ENCODE measurements at places on chromosomes 5 and 9.

- no peak for DNase-seq
Observed at GRCh38 chr5:12480487-12480886, 576.2 kb upstream of the CTNND2 start.

DNA sequence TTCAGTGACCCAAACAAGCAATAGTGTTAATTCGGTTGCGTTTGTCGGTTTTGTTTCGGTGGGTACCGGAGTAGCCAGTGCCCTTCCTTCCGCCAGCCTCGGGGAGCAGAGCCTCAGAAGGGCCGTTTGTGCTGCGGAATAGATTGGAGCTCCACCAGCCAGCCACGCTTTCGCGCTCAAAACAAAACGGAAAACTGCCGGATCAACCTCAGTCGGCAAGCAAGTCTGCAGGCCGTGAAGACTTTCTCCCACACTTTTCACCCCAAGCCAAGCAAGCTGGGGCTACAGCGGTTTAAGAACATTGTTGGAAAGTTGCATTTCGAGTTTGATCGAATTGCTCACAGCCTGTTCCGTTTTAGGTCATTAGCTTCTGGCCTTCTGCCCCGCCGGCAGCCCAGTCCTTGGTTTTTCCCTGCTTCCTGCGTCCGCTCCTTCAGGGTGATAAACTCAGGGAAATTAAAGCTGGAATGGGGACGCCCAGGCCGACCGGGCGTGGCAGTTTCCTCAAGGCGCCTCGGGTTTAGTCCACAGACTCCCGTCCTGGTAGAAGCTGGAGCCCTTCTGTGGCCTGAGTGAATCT, 803 bp upstream of the CCNO start:
- DNase-seq: no peak

DNA sequence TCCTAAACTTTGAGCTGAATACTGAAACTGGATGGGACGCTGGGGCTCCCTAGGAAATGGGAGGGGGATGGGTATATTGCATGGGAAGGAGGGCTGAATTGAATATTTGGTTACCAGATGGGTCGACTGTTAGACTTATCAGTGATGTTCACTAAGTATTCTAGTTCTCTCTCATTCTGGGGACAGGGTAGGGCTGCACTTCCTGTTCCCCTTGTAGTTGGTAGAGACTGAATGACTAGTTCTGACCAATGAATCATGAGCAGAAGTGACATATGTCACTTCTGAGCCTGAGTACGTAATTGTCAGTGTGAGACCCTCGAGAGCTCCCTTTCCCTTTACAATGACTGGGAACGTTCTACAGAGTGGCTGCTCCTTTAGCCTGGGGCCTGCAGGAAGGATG, 55.5 kb upstream of the DMRT1 start:
- peak; percentile 2 for DNase-seq

- DNase-seq: peak; percentile 27
Observed at GRCh38 chr5:170474489-170475274, 29.1 kb upstream of the KCNIP1 start.

GRCh38 chr5:1002271-1002546, 6.4 kb upstream of the NKD2 start:
- DNase-seq: no peak

- no peak for DNase-seq
Observed at GRCh38 chr9:88623698-88624097, 88.7 kb downstream of the NXNL2 start.

GRCh38 chr5:169091396-169091980, 209.5 kb downstream of the SLIT3 start:
- no peak for DNase-seq

DNA sequence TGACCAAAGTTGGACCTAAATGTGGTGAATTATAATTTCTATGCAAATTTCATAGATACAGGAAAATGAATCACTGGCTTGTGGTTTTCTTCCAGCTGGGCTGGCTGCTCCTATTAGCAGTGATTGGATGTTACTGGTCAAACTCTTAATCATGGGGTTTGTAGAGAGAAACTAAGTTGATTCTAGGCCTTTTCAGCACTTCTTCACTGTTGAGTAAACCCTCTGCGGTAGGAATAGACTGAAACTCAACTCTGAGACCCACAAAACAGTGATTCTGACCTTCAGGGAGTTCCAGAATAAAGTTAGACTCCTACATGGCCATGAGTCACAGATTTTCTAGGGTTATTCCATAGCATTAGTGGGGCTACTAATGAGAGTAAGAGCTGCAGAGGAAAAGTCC, 47.9 kb upstream of the FKTN start:
- peak; percentile 54 for DNase-seq

GRCh38 chr5:34719029-34719428, 62.9 kb downstream of the RAI14 start:
- DNase-seq: no peak

GRCh38 chr5:112156211-112156610, 262.9 kb downstream of the EPB41L4A start:
- no peak for DNase-seq

DNA sequence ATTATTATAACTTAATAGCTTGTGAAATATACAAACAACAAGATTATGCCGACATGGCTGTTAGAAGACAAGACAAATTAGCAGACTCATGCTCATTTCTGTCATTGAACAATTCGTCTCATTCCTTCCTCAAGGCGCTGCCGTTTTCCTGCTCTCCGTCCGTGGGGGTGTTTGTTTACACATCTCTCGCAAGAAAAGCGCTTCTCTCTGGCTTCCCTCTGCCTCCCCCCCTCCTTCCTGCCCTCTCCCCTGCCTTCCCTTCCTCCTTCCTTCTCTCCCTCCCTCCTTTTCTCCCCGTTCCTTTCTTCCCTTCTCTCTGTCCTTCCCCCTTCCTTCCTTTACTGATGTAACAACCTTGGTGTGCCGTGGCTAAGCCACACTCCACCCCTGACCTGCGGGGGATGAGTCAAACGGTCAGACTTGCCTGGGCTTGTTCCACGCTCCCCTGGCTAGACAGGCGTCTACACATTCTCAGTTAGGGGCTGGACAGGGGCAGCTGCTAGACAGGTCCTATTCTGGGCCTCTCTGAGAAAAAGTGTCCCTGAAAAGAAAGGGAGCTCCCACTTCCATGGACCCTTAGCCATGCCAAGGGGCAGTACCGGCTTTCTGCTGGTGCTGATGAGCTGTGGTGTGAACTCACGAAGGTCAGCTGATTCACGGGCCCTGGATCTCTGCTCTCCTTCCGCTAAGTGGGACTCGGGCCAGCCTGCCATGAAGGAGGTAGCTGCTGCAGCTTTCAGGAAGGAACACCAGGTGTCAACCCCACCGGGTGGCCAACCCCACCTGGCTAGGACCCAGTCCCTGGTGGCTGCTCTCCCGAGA, 32.0 kb upstream of the SPTLC1 start:
- DNase-seq: peak; percentile 85

DNA sequence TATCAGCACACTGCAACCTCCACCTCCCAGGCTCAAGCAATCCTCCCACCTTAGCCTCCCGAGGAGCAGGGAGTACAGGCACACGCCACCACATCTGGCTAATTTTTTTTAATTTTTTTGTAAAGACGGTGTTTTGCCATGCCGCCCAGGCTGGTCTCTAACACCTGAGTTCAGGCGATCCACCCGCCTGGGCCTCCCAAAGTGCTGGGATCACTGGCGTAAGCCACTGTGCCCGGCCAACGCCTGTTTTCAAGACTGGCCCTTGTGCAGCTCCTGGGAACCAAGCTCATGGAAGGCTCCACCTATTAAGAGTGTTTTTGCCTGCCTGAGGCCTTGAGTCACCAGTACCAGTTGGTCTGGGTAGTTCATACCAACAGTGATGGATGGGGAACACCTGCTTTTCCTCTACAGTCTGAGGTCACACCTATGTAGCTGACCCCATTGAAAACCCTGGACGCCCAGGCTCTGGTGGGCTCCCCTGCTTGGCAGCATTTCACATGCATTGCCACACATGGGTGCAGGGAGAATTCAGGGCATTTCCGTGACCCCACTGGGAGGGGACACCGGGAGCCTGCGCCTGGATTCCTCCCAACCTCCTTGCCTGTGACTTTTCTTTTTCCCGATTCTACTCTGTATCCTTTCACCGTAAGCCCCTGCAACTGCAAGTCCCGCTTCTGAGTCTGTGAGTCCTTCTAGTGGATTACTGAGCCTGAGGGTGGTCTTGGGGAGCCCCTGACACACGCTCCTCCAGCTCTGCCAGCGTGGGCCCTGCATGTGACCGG, 63.5 kb downstream of the ZNF354C start:
- no peak for DNase-seq

GRCh38 chr5:67268231-67269021, 71.8 kb upstream of the CD180 start:
- DNase-seq: no peak

- DNase-seq: no peak
Observed at GRCh38 chr9:35035851-35036701, 36.3 kb downstream of the VCP start.

GRCh38 chr5:41869151-41869723, 988 bp downstream of the OXCT1 start:
- no peak for DNase-seq

- no peak for DNase-seq
Observed at GRCh38 chr5:68376935-68377334, 161.4 kb downstream of the PIK3R1 start.

GRCh38 chr5:75710637-75711036, 6.6 kb downstream of the POC5 start:
- peak; percentile 88 for DNase-seq

DNA sequence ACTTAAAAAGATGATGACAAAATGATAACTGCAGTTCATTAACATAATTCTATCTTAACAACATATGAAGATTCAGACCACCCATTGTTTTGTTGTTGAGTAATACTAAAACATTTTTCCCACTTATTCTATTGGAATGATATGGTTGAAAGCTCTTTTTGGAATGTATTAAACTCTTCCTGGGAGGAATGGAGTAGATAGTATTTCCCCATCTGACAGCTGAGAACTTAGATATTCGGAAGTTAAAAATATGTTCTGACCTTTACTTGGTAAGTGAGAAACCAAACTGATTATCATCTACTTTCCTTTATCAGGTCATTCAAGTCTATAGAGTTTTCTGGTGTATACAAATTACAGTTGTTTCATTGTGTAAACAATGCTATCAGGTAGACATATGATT, 452.9 kb downstream of the CSNK1G3 start:
- DNase-seq: no peak

DNA sequence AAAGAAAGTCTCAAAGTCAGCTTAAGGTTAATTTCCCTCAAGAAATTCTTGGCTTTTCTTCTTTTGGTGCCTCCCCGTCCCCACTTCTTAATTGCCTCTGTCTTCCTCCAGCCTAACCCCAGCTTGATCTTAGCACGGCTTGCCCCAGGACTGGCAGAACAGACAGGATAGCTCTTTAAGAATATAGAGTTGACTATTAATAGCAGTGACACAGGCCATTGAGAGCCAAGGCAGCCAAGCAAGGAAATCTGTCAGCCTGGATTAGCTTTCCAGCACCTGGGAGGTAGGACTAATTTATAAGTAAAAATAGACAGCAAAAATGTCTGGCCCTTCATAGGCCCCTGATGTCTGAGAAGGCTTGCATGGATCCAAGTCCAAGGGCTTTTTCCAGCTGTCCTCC, 384.6 kb upstream of the SLC30A5 start:
- DNase-seq: no peak

DNA sequence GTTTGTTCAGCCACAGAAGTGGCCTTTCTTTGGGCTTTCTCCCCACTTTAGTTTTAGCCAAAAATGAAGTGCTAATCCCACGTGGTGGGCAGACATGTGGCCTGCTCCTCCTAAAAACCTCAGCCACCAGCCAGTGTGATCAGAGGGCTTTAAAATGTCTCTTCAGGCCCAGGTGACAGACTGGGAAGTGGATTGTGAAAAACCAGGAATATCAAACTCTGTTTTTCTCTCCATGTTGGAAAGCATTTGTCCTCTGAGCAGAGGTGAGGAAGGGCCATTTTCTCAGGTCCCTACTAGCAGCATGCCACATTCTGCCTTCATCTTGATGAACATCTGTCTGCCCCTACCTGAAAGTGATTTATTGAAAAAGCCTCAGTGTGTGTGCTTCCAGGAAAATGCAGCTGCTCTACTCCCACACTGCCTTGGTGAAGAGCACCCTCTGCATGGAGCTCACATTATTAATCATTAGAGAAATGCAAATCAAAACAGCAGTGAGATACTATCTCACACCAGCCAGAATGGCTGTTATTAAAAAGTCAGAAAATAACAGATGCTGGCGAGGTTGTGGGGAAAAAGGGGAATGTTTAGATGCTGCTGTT, 181.2 kb upstream of the DMAC1 start:
- no peak for DNase-seq

DNA sequence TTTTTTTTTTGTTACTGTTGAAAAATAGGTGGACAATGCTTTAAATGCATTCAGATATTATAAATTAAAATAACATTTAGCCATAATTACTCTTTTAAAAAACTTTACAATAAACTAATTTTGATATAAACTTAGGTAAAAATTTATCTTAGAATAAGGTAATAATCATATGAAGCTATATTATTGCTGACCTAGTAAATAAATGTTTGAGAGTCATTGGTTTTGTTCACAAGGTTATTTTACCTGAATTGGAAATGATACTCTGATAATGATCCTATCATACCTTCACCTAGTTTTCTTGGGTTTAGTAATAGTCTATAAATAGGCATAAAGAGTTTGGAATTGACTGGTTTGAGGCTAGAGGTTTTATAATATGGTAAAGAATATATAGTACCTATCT, 1076.4 kb upstream of the CDH6 start:
- no peak for DNase-seq

DNA sequence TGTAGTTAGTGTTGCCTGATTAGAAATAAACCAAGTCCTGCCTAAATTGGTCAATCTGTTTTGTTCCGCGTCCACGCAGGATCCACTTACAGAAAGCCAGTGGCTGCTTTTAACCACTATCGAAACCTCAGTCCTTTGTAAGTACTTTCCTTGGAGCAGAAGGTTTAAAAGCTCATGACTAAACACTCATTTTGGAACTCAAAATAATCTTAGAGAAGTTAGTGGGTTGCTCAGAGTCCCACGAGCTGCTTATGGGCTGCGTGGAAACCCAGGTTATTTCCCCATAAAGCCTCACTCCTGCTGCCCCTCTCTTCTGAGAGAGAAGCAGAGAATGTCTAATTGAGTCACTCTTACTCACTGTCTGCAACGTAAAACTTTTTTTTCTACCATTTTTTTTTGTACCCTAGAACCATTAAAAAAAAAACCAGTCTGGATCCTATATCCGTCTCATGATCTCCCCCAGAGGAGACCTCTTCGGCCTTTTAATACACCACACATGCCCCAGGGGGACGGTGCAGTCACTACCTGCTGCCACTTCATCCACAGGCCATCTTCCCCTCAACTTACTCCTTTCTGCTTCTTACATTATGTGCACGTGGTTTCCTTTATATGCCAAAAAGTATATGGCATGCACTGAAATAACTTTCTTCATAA, 7.6 kb downstream of the BASP1 start:
- peak; percentile 86 for DNase-seq

- DNase-seq: no peak
Observed at GRCh38 chr5:176810081-176810597, at the start of gene UNC5A. UNC5A (plus strand) TSS chr5:176810559; CDS start chr5:176810751, 192 bp downstream.

- DNase-seq: peak; percentile 43
Observed at GRCh38 chr9:109934857-109935215, 154.8 kb downstream of the PALM2AKAP2 start.

- DNase-seq: no peak
Observed at GRCh38 chr9:135732569-135733257, 30.7 kb downstream of the KCNT1 start.

Measured in MV-4-11 (cell line).